ENCODE measurements at places on chromosomes 5 and 9. TPM values are rescaled to one million over a fixed set of nuclear protein-coding genes. Genes with fewer than 3 reads are reported as not detected.

Gene CCNO
- total RNA-seq: not detected

Gene DROSHA
- 30.2 TPM for total RNA-seq

Gene ALDOB
- not detected for total RNA-seq

Gene PELO
- 27.4 TPM for total RNA-seq

Gene CAMK2A
- 0.65 TPM for total RNA-seq

Gene PCDHAC2
- total RNA-seq: 0.73 TPM

Gene POC5
- total RNA-seq: 9.8 TPM

Gene NMUR2
- not detected for total RNA-seq

Gene ALDH1B1
- total RNA-seq: 32.3 TPM

Gene PDLIM4
- 78.2 TPM for total RNA-seq

Gene C9orf40
- total RNA-seq: 5.4 TPM

Gene NIPAL4
- 0.12 TPM for total RNA-seq

Gene MARCOL
- total RNA-seq: not detected

Gene PCDHA10
- total RNA-seq: 0.32 TPM

Gene RNF224
- total RNA-seq: not detected

Gene CATSPER3
- total RNA-seq: not detected

Gene PCDHB8
- total RNA-seq: 1.2 TPM

Gene GPR151
- total RNA-seq: not detected

Gene MYMK
- not detected for total RNA-seq

Gene LSM11
- total RNA-seq: 3.1 TPM

Gene C5orf52
- not detected for total RNA-seq

Gene CDO1
- 3.6 TPM for total RNA-seq

Gene ADGRV1
- total RNA-seq: 0.24 TPM

Gene ELAVL2
- total RNA-seq: under 0.01 TPM

Gene ADAMTSL1
- 123 TPM for total RNA-seq

Gene ZNF483
- total RNA-seq: 4.4 TPM

Gene BRINP1
- 1.9 TPM for total RNA-seq

Gene CMBL
- total RNA-seq: 6.7 TPM

Gene LCN10
- total RNA-seq: not detected

Gene AHRR
- 160 TPM for total RNA-seq
